Activated T-helper 17 cell treated with anti-CD3 and anti-CD28 coated beads, Interleukin-2, amount 50 U/mL, for 72 hours (primary cell): ENCODE measurements at places on chromosomes 7 and 10. TPM values are rescaled to one million over a fixed set of nuclear protein-coding genes. Genes with fewer than 3 reads are reported as not detected.
A peak's percentile ranks its signal among the peaks of the same experiment; 100 is the strongest.

DNA sequence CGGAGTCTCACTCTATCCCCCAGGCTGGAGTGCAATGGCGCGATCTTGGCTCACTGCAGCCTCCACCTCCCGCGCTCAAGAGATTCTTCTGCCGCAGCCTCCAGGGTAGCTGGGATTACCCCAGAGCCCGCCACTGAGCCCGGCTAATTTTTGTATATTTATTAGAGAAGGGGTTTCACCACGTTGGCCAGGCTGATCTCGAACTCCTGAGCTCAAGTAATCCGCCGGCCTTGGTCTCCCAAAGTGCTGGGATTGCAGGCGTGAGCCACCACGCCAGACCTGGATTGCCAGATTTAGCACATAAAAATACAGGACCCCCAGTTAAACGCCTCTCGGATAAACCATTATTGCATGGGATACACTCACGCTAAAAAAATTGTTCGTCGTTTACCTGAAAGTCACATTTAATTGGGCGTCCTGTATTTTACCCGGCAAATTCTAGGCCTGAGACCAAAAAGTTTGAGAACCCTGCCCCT lies 375 bp upstream of the GATAD1 start:
- no peak for ATAC-seq

FBXL13 gene
- total RNA-seq = 0.45 TPM

DNA sequence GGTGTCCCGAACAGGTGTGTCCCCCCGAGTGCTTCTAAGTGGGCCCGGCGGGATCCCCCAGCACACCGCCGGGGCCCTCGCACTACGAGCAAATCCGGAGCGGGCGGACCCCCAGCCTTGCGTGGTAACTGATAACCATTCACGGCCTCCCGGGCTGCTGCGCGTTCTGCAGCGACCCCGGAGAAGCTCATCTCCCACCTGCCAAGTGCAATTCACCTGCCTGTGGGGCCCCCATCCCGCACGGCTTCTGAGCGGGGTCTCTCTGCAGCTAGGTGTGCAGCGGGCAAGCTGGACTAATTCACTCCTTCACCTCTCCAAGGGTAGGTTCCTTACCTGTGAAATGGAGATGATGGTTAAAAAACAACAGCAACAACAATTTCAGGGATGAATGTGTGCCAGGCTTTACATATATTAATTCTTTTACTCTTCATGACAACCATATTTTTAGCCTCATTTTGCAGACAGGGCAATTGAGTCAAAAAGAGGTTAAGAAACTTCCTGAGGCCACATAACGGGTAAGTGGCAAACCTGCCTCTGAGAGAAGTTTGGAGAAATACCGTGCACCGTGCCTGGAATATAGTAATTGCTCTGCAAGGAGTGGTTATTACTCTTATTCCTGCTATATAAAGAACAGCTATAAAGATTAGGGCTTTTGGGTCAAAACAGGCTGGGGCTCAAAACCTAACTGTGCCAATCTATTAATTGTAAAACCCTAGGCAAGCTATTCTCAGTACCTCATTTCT lies 652 bp upstream of the PODXL start:
- no peak for ATAC-seq

DNA sequence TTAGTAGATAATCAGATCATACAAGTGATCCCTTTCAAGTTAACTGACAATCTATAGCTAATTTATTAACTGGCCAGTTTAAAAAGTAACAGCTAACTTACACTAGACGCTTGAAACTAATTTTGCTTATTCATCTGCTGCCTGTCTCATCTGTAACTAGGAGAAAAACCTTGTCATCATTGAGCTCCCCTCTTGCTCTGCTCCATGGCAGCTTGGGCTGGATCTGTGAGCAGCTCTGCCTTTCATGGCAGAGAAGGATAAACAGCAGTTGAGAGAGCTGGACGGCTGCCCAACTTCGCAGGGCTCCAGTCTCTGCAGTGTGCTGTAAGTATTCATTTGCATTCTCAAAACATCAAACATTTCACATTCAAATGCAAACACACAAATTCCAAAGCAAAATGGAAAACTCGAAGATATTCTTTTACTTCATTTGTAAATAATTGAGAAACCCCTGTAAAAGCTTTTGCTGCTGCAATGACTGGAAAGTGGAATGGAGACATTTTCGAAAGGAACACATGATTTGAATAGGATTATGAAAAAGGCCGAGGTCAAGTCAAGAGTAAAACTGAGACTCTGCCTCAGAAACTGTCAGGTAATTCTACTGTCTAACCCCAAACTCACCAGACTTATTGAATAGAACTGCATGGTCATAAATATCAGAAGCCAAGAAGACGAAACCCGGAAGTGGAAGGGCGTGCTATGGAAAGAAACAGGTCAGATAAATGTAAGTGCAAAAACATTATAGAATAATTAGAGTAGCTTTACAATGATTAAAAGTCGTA lies 17.6 kb downstream of the SLC35B4 start:
- no peak for ATAC-seq

MKX gene
- total RNA-seq = 0.11 TPM

DNA sequence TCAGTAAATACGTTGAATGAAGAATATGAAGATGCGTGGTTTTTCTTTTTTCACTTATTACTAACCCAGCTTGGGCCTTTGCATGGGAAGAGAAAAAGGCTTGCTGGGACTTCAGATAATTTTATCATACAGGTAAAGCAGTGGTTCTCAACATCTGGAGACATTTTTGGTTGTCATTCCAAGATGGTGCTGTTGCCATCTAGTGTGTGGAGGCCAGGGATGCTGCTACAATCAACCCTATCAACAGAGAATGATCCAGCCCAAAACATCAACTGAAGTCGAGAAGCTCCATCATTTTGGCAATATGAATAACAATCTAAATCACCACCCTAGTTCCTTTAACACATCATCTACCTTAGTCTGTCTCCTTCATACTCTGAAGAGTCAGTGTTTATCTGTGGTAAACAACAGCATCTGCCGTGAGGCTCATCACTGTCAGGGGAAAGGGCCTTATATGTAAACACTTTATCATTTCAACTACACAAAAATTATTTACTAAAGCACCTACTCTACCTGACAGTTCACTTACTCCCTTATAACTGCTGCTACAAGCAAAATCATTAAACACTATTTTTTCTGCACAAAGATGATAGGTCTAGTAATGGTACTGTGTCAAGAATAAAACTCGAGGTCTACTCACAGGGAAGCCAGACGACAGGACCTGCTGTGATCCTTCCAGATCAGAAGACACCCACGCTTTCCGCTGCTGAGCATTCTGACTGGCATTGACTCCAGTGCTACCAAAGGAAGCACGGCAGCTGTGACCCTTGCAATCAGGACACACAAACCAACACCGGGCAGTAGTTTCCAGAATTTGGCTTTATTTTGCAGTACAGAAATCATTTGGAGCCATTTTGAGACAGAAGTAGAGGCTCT lies 48.6 kb downstream of the GDI2 start:
- peak; percentile 40 for ATAC-seq

DNA sequence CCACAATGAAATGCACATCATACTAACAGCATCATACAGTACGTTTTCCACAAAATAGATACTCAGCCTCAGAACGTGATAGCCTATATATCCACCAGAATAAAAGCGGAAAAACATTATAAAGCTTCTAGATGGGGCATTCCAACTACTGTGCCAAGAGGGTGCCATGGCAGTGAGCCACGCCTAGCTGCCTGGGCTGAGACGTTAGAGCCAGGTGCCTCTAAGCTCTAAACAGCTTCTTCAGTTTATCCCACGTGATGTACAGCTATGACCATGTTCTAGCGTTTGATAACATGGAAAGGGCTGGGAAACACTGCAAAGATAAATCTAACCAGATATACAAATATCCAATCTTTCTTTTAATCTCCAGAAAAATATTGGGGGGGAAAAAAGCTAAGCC lies 17.8 kb downstream of the USP6NL start:
- no peak for ATAC-seq

GRCh38 chr10:112981553-112981952 lies 31.5 kb downstream of the TCF7L2 start:
- ATAC-seq = peak; percentile 77

ZNF37A gene
- 27.8 TPM for total RNA-seq

EPHA1 gene
- total RNA-seq = 1.8 TPM

DNAJC12 gene
- 3.7 TPM for total RNA-seq

GRCh38 chr10:23172429-23173213 lies 19.5 kb upstream of the PTF1A start:
- ATAC-seq = no peak

AKR1C4 gene
- not detected for total RNA-seq

DNA sequence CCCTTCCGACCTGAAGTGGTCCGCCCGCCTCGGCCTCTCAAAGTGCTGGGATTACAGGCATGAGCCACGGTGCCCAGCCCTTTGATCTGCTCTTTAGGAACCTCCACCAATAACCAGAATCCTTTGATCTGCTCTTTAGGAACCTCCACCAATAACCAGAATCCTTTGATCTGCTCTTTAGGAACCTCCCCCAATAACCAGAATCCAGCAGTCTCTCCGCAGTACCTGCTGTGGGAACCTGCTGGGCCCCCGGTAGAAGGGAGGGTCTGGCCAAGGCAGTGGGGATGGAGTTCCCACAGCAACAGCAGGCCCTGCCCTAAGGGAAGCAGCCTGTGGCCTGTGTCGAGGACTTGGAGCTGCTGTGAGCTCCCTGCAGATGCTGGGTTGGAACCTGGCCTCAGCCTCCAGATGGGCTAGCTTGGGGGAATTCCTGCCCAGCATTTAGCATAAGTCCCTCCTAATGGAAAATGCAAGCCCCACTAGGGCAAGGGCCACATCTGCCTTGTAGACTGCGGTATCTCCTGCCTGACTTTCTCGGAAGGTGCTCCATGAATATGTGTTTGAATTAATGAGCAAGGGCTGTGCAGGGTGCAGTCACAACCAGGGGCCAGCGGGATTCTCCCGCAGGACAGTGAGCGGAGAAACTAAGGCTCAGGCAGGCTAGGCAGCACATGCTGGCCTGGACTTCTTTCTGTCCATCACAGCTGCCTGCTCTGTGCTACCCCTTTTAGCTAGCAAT lies 165.8 kb downstream of the UBE2H start:
- ATAC-seq = no peak

- ATAC-seq = no peak
Measured at GRCh38 chr10:125782616-125783015, 7.0 kb upstream of the MMP21 start.

GRCh38 chr10:4538016-4538415 lies 288.0 kb upstream of the AKR1E2 start:
- ATAC-seq = no peak

DNA sequence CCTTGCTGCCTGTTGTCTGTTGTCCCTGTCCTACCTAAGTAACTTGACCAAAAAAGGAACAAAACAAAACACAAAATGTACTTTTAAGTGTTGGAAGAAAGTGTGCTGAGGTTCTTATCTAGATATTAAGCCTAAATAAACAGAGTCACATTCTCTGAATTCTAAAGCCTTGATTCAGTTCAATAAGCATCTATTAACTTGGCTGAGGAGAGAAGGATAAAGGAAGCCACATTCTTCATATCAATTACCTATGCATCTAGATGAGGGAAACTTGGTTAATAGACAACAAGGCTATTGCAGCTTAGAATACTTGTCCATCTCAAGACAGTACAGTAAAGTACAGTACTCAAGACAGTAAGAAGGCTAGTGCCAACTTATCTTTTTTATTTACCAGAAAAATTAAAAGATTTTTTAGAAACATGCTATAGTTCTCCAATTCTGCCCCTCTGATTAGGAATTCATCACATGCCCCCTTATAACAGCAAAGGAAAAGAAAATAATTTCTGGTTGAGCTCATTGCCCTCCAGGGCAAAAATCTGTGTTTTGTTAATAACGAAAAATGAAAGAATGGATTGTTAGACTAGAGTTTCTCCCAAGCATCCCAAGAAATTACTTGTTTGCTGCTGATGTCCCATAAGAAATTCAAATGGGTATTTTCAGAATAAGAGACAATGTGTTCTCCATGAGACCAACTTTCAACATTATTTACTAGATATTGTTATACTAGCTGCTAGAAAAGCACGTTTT lies 546.5 kb upstream of the SEMA3D start:
- no peak for ATAC-seq

MCM10 gene
- total RNA-seq = 71.0 TPM

RPEL1 gene
- not detected for total RNA-seq

BRI3 gene
- total RNA-seq = 52.6 TPM

CHN2 gene
- total RNA-seq = 0.85 TPM

- ATAC-seq = peak; percentile 78
Measured at GRCh38 chr7:1951159-1951536, 281.1 kb downstream of the ELFN1 start.
